Thoracic aorta (tissue), 2 donors: ENCODE measurements at places on chromosomes 16 and 17. TPM values are rescaled to one million over a fixed set of nuclear protein-coding genes. Genes with fewer than 3 reads are reported as not detected.

- DNase-seq = no peak
These were observed 1.7 kb upstream of the PRKCB start for GRCh38 chr16:23833960-23834685.

Gene SLC47A1
- total RNA-seq = 17.0 TPM

- no peak for DNase-seq
These were observed 65.4 kb downstream of the WWP2 start for GRCh38 chr16:69827524-69827923.

DNA sequence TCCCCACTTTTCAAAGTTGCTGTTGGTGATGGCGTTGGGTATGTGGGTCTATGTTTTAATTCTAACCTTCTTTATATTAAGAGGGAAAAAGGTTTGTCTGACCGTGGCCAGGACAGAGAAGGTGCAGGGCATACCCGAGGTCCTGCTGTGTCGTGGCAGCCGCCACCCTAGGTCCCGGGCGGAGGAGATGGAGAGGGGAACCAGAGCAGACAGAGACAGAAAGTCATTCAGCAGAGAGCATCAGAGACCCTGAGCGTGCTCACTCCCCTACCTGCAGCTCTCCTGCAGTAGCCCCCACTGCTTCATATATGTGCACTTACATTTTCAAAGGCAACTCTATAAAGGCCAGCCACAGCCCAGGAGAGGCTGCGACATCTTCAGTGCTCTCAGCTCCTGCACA, 327.2 kb upstream of the TNRC6C start:
- no peak for DNase-seq

DNA sequence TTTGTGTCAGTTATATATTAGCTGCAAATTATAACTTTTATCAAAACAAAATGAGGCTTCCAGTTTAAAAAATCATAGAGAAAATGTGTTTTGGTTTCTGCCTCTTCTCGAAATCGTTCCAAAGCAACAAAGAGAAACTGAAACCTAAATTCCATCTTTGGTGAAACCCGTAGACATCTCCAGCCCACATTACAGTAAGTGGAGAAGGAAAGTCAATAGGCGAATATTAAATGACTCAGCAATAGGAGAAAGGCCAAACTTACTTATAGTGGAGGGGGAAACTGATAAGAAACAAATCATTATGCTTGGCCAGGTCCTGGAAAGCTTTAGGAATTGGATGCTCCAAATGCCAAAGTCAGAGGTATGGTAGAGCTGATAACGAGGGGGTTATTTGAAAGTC, 103.0 kb upstream of the SHISA6 start:
- DNase-seq = no peak

- no peak for DNase-seq
These were observed 42.3 kb upstream of the HNF1B start for GRCh38 chr17:37787055-37787757.
